ENCODE measurements at places on chromosomes 12 and 14.

DNA sequence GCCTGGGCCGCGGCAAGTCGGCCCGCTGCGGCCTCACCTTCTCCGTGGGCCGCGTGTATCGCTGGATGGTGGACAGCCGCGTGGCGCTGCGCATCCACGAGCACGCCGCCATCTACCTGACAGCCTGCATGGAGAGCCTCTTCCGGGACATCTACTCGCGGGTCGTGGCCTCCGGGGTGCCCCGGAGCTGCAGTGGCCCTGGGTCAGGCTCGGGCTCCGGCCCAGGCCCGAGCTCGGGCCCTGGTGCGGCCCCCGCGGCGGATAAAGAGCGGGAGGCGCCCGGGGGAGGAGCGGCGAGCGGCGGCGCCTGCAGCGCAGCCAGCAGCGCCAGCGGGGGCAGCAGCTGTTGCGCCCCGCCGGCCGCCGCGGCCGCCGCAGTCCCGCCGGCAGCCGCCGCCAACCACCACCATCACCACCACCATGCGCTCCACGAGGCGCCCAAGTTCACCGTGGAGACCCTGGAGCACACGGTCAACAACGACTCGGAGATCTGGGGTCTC is 226.2 kb upstream of the CRY1 start:
- no peak for DNase-seq

DNA sequence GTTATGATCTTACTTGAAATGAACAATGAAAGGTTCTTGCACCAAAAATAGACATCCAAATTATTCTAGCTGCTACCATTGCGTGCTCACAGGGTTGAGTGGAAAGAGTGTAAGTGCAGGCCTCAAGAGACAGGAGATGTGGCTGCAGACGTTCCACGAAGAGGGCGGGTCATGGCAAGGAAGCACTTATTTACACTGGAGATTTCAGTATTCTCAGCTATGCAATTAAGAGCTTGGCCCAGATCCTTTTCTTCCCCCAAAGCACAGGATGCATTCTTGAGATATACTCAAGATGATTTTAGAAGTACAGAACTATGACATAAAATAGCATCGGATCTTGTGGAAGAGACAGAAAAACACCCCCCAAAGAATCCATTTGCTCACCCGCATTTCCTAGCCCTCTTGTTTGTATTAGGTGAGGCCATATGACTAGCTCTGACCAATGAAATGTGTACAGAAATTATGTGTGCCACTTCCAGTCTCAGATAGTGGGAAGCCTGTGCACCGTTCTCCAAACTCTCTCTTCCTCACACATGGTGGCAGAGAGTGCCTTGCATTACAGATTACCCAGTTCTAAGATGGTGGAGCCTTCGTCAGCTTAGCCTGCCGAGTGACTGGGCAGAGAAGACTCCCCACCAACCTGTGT is 261.4 kb downstream of the TTC8 start:
- DNase-seq = no peak

DNA sequence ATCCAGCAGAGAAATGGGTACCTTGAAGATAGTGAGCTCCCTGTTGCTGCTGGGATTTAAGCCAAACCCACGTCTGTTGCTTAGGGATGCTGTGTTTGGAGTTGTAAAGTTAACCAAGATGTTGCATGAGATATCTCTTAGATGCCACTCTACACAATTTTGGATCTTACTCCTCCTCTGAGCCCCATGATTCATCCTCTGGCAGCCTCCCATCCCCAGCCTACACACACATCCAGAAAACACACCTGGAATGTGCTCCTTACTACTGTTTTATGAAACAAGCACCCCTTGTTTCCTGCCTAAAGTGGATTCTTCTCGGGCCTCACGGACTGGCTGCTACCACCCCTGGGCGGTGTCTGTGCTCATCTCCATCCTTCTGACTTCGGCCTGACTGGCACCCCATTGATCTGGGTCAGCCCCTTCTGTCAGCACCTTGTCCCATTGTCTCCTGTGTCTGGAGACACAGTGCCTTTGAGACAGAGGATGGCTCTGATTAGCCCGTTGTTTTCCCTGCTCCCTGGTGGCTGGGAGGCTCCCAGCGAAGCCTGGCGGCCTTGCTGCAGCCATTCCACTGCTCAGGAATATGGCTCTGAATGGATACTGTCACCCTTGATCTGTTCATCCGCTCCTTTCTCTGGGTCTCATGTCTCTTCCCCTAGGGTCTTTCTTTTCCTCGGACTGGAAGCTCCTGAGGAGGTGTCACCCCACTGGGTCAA is 24.3 kb downstream of the TSPAN9 start:
- DNase-seq = no peak

GRCh38 chr14:48350971-48351370 is 675.6 kb upstream of the MDGA2 start:
- no peak for DNase-seq

GRCh38 chr12:10067942-10068341 is 30.8 kb downstream of the CLEC1A start:
- no peak for DNase-seq

DNA sequence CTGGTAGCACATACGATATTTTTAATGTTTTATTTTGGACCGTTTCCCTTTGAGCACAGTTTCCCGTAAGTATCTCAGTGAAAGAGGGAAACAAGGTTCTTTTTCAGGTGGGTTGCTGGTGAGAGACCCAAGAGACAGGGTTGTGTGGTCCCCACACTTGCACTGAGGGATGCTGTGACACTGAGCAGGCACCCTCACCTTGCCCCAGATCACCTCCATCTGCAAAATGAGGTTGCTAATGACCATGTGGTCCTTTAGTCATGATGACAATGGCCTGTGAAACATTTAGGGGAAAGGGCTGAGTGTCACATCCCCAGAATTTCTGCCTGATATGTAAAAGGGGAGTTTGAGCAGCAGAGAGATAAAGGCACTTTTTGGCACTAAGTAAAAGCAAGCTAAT is 4.3 kb downstream of the CCND2 start:
- no peak for DNase-seq

DNA sequence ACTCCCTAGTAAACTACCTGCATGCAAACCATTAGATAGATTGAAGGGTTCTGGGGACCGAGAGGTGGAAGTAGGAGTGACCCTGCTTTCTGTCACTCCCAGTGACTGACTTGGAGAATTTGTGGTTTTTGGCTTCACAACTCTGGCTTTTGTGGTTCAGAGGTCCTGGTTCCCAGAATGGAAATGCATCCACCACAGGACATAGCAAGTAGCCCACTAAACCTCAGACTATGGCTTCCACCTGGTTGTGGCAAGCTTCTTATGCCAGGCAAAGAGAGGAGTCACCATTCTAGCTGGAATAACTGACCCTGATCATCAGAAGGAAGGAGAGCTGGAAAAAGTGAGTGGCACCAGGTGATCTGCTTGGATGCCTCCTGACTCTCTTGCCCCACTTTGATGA is 162.4 kb upstream of the TMEM260 start:
- no peak for DNase-seq

DNA sequence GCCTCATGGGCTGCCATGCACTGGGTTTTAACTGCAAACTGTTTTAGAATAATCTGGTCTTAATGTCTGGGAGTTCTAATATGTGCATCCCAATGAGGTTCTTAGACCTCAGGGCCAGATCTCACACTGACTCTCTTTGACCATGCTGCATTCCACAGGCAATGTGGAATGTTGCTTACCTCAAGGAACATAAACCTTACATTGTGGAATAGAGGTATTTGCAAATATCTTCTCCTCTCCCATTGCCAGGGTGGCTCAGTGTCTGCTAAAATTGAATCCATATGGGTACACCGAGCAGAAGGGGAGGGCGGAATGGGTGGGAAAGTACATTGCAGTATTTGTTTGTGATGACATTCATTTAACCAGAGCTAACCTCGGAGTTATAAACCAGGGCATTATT is 78.6 kb downstream of the CHST11 start:
- DNase-seq = no peak

GRCh38 chr14:94331462-94331861 is 8.3 kb upstream of the SERPINA6 start:
- no peak for DNase-seq

DNA sequence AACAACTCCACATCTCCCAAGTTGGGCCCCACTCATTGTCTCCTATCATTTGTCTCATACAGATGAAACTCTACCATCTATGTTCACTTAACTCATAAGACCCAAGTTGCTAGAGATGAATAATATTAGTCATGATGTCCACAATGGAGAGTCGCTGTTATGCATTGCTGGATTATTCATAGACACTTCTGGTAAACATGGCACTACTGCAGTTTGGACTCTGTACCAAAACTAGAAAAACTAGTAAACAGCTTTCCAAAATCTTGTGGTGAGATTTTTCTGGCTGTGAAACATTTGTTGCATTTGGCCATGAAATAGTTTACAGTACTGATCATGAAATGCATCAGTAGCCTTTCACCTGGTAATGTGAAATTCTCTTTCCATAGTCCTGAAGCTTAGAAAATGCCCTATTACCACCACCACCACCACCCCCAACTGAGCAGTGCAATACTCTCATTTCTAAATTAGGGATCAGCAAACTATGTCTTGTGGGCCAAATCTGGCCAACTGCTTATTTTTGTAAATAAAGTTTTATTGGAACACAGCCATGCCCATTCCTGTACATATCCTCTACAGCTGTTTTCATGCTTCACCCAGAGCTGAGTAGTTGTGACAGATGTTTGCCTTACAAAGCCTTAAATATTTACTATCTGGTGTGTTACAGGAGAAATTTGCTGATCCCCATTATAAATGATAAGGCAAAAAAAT is 236.5 kb downstream of the DPF3 start:
- no peak for DNase-seq

DNA sequence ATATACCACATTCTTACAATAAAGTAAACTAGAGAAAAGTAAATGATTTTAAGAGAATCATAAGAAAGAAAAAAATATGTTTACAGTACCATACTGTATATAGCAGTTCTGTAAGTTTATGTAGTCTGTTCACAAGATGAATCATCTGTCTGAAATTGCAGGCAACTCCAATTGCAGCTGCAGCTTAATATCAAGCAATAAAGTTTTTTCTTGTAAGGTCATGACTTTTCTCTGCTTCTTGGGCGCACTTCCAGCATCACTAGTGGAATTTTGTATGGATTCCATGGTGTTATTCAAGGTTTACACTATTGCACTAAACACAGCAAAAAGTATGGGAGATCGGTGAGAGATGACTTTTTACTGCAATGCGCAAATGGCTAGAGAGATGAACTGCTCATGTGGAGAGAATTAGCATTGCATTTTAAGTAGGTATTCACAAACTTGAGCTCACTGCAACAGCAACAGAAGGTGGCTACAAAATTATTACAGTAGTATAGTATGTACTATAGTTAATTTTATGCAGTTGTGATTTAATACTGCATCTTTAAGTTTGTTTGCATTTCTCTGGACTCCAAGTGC is 445.4 kb upstream of the OR4E1 start:
- no peak for DNase-seq

GRCh38 chr14:53391156-53391555 is 238.0 kb upstream of the DDHD1 start:
- no peak for DNase-seq

GRCh38 chr14:92927349-92928257 is 4.7 kb downstream of the CHGA start:
- no peak for DNase-seq

DNA sequence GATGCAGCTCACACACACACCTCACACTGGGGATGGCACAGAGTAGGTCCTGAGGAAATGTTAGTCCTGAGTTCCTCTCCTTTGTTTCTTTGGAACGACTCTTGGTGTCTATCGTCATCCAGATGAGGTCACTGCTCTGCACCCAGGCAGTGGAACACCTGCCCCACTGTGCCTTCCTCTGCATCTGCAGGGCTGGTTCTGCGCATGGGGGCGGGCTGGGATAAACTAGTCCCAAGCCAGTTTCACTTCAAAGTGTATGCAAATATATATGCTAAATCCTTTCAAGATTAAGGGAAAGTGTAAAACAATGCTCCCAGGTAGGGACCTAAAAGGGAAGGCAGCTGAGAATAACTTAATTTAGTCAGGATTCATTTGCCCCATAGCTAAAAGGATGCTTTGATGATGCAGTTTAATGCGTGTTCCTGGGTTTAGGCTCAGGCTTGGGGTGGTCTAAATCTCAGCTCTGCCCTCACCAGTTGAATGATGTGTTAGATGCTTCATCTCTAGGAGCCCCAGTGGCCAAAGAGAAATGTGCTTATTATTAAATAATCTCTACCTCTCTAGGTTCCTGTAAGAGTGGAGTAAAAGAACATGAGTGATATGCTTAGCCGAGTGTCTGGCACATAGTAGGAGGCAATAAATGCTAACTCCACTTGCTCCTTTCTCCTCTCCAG is 47.1 kb upstream of the OVCH1 start:
- DNase-seq = no peak

DNA sequence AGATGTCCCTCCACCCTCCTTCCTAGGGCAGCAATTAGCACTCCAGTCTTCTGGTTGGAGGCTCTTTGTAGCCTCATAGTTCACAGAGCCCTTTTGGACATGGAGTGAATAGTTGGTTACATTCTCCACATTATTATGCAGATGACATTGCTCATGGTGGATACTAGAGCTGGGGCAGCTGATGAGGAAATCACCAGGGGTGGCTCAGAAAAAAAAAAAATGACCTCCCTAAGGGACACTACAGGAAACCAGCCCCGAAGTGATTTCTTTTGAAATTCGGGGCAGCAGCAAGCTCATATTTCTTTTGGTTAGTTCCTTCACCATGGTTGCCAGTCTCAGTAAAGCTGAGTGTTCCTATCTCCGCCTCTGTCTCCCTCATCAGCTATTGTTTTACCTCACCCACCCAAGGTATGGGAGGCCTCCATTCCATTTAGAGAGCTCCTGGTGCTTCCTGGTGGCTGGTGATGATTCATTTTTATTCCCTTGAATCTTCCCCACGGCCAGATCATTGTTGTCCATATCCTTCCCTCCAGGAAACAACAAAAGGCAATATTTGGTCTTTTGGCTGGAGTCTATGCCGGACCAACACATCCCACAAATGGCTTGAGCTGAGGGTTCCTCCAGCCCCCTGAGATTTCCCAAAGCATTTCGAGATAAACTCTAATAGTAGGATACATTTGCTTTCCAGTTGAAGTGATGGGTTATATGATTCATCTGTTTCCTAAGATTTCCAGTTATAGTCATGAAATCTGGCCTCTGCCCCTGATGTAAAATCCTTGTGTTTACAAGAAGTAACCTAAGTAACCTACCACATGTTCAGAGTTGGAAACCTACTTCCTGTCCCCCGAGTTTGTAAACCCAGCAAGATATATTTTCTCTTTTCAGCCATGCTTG is 56.2 kb upstream of the NID2 start:
- no peak for DNase-seq

- DNase-seq = no peak
Observed at GRCh38 chr12:11823593-11823992, 174.1 kb downstream of the ETV6 start.

GRCh38 chr12:85281636-85282312 is 1.8 kb downstream of the ALX1 start:
- DNase-seq = no peak

GRCh38 chr14:29804481-29805266 is 123.0 kb downstream of the PRKD1 start:
- no peak for DNase-seq

GRCh38 chr12:3040026-3040656 is 37.0 kb upstream of the TSPAN9 start:
- DNase-seq = no peak

DNA sequence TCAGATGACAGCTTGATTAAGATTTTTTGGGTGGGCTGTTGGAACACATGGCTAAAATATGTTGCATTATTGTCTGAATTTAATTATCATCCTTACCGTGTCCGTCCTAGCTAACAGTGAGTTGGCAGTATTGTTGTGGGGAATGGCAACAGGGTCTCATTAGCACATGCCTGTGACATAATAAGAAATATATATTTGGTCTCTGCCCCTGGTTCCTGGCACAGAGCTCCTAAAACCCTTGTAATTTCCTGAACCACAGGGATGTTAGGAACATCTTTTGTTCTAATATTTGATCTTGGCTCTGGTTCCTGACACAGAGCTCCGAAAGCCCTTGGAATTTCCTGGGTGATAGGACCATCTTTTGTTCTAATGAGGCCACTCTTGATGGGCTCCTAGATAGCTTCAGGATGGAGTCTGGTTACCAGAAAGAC is 76.0 kb downstream of the SYNE2 start:
- no peak for DNase-seq
